ENCODE measurements at places on chromosomes 7 and 10.

DNA sequence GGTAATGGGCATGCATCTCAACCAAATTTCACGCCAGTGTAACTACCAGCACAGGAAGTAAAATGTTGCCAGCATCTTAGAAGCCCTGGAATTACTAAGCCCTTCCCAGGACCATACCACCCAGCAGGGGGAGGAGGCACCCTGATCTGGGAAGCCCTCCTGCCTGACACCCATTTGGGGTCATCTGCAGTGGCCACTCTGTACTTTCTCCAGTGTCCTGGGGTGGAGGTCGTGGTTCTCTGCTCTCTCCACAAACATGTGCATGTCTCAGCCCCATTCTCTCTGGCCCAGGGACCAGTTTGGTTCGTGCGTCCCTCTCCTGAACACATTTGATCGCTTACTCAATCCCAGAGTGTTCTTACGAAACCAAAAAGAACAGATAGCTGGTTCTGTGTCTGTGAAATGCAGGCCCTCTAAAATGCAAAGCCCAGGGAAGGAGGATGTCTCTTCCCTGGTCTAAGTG lies 9.4 kb upstream of the LRRC27 start:
- DNase-seq: no peak

- no peak for DNase-seq
These were observed at the start of gene PARD3 for GRCh38 chr10:34815185-34816084. Gene PARD3 (minus strand): TSS chr10:34815296. CDS start chr10:34814995, 301 bp downstream.

DNA sequence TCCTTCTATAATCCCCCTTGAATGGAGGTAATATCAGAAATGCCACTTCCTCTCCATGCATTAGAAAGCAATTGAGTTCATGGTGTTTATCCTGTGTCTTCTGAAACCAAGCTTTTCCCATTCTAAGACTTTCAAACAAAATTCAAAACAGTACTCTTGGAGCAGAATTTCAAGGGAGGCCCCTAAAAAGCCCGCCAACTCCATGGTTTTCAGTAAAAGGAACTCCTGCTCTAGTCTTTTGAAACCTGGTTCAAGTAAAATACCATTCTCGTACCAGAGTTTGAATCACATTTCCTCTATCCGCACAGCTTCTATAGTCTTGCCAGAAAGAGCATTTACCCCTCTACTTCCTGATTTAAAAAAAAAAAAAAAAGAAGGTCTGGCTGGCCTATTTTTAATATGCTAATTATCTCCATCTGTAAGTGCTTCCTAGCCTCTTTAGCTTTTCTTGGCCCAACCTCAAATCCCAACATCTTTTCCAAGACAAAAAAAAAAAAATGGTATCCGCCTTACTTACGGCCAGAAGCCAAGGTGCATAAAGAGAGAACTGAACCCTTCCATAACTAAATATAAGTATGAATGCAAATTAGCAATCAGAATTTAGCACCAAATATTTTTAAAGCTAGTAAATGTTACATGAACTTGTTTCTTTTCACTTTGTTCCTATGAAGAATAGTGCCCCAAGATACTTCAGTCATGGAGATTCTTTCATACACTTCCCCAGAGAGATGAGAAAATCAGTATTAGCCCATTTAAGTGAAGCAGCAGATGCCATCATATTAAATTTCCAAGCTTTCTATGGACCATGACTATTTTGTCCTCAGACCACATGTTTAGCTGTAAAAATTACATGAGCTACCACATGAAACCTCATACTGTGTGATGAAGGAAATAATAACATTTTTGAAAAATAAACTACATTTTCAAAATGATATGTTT lies 199.9 kb upstream of the FAM3C start:
- DNase-seq: no peak

DNA sequence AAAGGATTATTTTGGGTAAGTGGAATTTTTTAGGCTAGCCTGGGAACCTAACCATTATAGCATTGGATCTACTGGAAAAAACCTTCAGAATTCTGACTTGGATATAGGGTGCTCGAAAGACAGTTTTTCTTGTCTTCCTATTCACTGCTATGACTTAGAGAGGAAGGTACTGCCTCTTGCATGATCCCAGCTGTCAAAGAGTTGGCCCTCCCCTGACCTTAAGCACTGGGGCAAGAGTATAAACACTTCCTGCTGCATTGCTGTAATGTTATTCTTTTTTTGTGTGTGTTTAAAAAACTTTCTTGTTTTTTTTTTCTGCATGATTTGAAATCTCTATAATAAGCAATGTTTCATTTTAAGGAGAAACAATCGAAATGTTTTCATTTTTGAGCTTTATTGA lies 113.0 kb downstream of the LRMDA start:
- DNase-seq: no peak

DNA sequence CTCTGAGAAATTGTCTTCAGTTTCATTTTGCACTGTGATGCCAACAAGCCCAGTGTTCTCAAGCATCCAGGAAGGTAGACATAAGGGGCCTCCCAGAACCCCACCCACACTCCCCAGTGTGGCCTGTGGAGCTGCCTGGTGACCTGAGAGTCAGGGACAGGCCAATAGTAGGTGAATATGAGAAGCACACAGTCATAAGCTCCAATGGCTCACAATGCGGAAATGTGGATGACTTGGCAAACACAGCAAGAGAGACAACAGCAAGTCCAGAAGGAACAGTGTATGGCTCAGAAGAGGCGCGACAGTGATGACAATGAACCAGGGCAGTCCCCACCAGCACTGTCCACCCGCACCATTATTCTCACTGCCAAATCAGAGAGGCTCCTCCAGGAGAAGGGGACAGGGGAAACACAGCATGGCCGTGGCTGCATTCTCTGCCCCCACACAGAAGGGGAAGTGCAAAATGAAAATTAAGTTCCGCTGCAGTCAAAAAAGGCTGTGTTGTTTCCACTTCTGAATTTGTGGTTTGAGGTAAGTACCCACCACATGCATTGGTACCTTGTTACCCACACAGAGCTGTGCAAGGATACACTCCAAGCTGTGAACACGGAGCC lies 419.8 kb downstream of the GRID1 start:
- DNase-seq: no peak

- DNase-seq: no peak
These were observed 11.7 kb downstream of the NUDT1 start for GRCh38 chr7:2253525-2254244.

GRCh38 chr7:111475959-111476358 lies 86.3 kb downstream of the IMMP2L start:
- no peak for DNase-seq

DNA sequence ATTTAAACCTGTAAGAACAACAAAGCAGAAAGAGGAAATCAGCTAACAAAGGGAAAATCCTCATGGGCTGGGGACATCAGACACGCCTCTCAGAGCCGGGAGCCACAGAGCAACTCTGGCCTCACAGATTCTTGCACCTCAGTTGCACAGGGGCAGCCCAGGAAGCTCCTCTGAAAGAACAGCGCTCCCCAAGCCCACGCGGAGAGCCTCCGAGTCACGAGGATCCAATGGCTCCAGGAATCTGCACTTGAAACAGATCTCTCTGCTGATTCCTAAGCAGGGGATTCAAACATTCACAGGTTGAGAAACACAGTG lies 213.2 kb upstream of the MGMT start:
- DNase-seq: no peak

GRCh38 chr10:38072552-38072951 lies 21.6 kb upstream of the ZNF37A start:
- DNase-seq: no peak
